ENCODE measurements at places on chromosomes 16 and 17.

DNA sequence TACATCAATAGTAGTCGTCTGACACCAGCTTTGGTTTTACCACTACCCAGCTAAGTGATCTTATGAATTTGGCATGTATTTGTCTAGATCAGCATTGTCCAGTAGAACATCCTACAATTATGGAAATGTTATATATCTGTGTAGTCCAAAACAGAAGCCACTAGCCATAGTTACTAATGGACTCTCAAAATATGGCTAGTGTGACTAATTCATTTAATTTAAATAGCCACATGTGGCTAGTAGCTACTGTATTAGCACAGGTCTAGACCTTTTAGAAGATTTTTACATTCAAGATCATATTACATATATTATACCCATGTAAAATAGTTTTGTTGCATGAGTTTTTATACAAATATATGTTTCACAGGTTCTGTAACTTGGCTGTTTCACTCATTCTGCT, 27.0 kb upstream of the NFAT5 start:
- DNase-seq: no peak

GRCh38 chr17:9332132-9332494, 243.5 kb downstream of the STX8 start:
- no peak for DNase-seq

DNA sequence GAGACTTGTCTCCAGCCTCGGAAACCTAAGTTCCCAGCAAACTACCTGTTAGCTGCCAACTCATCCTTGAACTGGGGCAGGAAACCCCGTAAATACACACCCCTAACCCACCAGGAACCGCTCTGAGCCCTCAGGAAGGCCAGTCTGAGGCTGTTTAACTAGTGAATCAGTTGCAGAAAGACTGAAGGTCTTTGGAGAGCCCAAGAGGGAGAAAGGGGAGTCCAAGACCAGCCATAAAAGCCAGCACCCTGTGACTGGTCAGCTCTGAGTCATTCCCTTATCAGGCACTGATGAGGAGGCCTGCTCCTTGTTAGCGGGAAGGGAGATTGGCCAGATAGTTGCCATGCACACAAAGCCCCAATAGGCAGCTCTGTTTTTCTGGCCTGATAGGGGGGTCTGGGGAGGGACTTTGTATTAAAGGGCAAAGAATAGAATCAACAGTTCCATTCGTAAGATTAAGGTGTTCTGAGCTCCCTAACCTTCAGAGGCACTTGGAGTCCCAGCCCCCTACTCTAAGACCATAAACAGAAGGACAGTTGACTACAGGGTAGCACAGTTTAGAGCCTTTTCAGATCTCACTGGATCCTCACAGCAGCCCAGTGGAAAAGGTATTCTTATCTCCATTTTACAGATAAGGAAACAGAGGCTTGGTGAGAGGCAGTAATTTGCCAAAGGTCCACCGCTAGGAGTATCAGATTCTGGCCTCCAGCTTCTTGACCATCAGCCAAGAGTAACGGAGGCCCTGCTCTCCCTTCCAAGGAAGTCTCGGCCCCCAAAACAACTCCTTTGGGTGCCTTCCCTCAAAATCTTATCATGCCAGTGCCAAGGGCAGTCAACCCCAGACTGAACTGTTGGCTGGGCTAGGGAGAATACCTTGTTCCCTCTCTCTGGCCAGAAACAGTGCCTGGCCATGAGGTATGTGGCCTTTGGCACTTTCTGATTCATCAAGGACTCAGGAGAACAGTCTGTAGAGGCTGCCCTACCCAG, 2.2 kb upstream of the KRT19 start:
- DNase-seq: no peak

GRCh38 chr17:59851439-59852375, 41.0 kb downstream of the TUBD1 start:
- no peak for DNase-seq

- DNase-seq: peak; percentile 45
Measured at GRCh38 chr16:89841275-89841674, 13.0 kb downstream of the SPIRE2 start.

DNA sequence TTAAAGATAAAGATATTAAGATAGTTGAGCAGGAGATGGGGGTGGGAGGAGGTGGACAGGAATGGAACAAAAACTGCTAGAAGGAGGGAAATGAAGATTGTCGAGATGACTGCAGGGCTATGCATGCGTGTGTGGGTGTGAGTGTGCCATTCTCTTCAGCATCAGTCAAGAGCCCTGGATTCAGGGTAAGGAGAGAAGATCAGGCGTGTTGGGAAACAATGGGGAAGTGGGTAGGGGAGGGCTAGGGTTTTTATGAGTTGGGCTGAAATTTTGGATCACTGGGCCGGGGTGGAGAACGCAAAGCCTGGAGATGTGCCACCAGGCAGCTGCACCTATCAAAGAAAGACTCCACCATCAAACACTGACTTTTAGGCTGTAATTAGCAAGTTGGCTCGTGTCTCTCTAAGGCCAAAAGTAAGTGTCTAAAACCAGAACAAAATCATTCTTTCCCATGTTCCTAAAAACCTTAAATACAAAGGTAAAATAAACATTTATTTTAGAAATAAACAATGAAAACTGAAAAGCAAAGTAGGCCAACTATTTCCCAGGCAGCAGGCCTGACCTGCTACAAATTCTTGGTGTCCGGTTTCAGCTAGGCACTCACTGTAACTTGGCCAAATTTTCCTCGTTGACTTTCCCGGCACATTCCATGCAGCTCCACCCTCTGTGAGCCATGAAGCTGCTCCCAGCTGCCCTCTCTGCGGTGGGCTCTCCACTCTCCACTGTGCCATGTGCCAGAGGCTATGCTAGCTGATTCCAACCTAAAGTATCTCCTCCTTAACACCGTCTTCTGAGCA, 4.2 kb downstream of the CDRT4 start:
- DNase-seq: no peak

DNA sequence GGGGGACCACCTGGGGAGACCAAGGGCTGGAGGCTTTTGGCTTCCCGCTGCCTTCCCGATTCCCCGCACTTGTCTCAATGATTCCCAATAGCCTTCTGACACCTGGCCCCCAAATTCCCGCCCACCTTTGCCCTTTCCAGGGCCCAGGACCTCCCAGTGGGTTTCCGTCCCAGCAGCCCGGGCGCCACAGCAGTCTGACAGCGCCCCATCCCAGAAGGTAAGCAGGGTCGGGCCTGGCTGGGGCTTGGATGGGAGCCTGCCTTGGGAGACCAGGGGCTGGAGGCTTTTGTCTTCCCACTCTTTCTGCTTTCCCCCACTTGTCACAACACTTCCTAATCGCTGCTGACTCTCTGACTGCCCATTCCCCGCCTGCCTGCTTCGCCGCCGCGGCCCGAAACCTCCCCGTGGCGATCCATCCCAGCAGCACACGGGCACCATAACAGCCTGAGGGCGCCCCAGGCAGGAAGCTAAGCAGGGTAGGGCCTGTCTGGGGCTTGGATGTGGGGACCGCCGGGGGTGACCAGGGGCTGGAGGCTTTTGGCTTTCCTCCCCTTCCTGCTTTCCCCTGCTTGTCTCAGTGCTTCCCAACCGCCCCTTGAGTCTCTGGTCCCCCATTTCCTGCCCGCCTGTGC, 2289.3 kb downstream of the TP53TG3F start:
- no peak for DNase-seq

DNA sequence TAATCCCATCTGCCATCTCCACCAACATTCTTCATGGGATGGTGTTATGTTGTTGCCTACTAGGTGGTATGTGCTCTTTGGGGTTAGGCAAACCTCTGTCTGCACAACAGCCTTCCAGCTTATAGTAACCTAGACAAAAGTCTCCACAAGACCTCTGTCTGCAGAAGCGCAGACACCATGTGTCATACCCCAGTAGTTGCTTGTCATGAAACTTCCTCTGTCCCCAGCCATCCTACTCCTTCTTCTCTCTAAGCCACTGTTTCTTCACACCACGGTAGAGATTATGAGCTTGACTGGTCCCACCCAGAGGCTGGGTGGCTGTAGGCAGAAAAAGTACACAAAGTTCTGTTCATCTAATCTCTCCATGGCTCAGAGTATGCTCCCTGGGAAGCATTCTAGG, 100.3 kb downstream of the MAF start:
- no peak for DNase-seq

DNA sequence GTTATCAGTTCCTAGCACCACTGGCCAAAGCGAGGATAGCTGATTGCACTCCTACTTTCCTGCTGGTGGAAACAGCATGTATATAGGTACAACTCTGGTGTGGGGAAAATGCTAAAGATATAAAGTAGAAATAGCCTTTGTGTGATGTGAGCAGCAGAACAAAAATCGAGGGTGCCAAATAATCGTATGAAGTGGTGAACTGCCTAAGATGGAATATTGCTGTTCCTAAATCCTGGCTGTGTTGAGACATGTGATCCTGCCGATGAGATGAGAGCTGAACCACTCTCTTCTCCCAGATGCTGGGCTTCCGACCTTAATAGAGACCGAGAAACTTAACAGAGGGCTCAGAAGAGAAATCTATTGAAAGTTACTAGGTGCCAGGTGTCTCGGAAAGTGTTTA, 117.8 kb downstream of the WWOX start:
- no peak for DNase-seq

GRCh38 chr17:74118504-74118903, 85.0 kb upstream of the RPL38 start:
- DNase-seq: no peak

DNA sequence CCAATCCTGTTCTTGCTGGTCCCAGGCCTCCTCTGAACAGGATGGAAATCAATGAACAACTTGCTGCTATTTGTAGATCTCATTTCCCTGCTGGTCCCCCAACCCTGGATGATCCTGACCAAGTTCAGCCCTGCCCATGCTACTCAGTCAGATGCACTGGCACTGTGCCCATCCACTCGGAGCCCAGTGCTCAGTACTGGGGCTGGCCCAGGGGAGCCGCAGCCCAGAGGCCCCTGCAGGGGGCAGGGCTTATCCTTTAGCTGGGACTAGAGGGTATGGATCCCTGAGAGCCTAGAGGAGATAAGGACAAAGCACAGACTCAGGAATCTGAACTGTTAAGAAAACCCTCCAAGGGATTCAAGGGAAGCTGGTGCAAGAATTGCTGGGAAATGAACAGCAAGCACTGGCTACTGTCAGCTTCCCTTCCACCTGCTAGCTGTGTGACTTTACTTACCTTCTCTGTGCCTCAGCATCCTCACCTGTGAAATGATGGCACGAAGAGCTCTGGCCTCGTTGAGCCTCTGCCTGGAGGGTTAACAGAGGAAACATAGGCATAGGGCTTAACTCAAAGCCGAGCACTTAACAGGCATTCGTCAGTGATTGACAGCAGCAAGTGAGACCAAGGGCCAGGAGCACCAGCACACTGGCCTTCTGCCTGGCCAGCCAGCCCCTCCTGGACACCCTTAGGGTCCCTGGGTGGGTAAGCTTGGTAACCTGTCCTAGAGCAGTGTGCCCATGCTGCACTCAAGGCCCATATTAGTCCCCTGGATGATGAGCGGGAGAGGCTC, 29.8 kb upstream of the C1QL1 start:
- no peak for DNase-seq

DNA sequence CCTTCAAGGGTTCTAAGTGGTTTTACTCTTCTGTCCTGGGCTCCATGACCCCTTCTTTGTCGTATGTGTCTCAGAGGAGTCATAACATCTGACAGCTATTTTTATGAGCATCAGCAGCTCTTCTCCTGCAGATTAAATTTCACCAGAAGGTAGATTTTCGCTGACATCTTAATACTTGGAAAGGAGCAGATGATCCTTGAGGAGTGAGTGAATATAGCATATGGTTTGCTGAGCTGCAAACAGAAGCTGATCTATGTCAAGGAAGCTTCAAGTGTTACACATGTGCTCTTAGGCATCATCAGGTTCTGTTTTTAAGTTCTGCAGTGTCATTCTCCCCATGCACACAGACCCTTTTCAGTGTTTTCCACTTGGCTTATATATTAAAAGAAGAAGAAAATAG, 49.2 kb upstream of the MYH2 start:
- DNase-seq: no peak

DNA sequence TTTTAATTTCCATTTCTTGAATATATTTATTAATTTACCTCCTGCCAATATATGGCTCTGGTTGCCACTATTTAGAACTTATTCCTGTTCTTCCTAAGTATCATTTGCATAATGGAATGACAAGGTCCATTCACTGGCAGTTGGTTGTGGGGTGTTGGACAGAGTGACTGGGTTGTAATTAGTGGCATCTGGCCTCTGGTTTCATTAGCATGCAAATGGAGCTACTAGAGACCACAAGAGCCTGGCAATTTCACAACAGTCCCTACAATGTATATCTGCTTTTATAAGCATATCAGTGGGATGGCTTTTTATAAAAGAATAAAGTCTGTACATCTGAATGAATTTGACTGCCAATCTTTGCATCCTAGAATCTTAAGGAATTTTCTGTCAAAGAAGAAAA, 1030.9 kb upstream of the CDH8 start:
- DNase-seq: no peak

- no peak for DNase-seq
Measured at GRCh38 chr16:59296888-59297287, 562.8 kb upstream of the GOT2 start.

DNA sequence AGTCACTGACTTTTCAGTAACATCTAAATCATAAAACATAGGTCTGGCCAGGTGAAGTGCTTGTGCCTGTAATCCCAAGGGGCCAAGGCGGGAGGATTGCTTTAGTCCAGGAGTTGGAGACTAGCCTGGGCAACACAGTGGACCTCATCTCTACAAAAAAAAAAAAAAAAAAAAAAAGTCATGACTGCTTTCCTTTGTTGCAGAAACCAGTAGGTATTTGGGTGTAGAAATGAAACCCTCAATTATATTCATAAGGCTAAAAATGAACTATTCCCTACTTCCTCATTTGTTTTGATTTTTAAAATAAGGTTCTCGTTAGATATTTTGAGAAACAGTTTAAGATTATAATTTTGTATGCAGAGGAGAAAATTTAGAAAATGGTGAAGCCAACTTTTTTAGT, 26.0 kb downstream of the PITPNC1 start:
- DNase-seq: no peak

GRCh38 chr17:27811961-27812360, 11.6 kb upstream of the NOS2 start:
- no peak for DNase-seq

- DNase-seq: peak; percentile 93
Measured at GRCh38 chr16:78099271-78100111, at the start of gene WWOX. Gene WWOX, plus strand, starts transcription at chr16:78099654.

DNA sequence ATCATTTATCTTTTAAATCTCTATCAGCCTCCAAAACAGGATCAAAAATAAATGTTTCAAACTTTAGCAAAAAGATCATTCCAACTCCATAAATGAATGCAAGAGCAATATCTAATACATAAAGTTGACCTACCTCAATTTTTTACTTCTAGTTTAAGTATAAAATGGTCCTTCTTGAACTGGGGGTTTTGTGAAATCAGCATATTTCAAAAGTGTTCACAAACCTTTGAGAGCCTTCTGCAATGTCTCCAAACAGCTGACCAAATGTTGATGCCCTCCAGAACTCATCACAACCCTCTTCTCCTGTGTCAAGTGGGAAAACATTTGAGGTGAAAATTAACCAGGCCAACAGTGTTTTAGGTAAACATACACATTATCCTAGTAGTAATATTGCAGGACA, 7.7 kb downstream of the MED1 start:
- DNase-seq: no peak

- DNase-seq: no peak
Measured at GRCh38 chr17:14590459-14591250, 289.8 kb downstream of the HS3ST3B1 start.

All from stimulated activated CD8-positive, alpha-beta memory T cell treated with anti-CD3 and anti-CD28 coated beads, Interleukin-4, amount 100 ng/mL, for 24 hours (primary cell).